Mononuclear cell (primary cell): ENCODE measurements at places on chromosomes 13 and 19. TPM values are rescaled to one million over a fixed set of nuclear protein-coding genes. Genes with fewer than 3 reads are reported as not detected.

The KLK11 gene
- total RNA-seq, result not detected

The NALCN gene
- not detected for total RNA-seq

The BRME1 gene
- total RNA-seq, result 0.10 TPM

The ZNF578 gene
- total RNA-seq, result 1.3 TPM

The ZIM2 gene
- total RNA-seq, result not detected

The CGB3 gene
- total RNA-seq, result not detected
